Activated CD4-positive, alpha-beta T cell treated with anti-CD3 and anti-CD28 coated beads, Interleukin-2, Interleukin-4, amounts not matched to agents 100 ng/mL and 50 ng/mL, durations not matched to agents 16 hours and 8 hours (primary cell): ENCODE measurements at places on chromosomes 13 and 19.

- DNase-seq: no peak
Measured at GRCh38 chr19:1370579-1371361, 12.9 kb upstream of the NDUFS7 start.

DNA sequence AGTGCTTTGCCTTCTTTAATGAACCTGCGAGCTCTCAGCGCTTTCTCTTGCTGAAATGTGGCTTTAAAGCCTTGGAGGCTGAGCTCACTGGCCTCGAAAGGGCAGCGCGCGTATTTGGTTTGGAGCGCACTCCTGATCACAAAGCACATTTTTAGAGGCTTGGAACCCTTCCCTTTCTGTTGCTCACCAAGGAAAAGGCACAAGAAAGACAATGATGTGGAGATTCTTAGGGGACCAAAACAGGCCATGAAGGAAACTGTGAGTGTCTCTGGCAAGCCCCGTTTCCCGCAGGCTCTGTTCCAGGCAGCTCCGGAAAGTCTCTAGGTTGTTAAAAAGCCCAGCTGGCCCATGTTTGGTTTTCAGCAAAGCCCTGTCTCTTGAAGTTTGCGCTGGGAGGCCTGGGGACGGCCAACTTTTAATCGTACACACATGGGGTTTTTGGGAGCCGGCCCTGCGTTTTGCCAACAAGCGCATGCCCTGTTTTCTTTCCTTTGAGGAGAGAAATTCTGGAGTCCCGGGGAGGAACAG, 9.4 kb upstream of the SPC24 start:
- no peak for DNase-seq

- DNase-seq: no peak
Measured at GRCh38 chr19:17353386-17353785, 16.0 kb downstream of the GTPBP3 start.

GRCh38 chr13:96002322-96003131, 50.7 kb downstream of the UGGT2 start:
- DNase-seq: no peak

DNA sequence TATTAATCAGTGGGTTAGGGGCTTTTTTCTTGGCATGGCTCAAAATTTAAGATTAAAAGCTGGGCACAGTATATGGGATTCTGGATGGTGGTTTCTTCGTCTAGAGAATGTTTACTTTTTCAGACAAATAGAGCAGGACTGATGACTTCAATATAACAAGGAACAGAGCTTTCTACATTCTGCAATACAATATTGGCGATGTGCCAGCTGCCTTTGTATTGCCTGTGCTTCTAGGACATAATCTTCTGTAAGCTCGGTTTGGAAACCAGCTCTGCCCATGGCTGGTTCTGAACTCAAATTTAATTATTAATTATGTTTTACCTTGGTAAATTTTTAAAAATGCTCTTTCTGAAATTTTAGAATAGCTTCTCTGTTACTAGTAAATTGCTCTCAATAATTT, 139.1 kb upstream of the TRPC4 start:
- DNase-seq: no peak

GRCh38 chr19:54164369-54165068, 5.0 kb upstream of the LENG1 start:
- DNase-seq: peak; percentile 79

GRCh38 chr13:30819136-30819888, 84.0 kb downstream of the ALOX5AP start:
- DNase-seq: no peak
